ENCODE measurements at places on chromosomes 12 and 14.

DNA sequence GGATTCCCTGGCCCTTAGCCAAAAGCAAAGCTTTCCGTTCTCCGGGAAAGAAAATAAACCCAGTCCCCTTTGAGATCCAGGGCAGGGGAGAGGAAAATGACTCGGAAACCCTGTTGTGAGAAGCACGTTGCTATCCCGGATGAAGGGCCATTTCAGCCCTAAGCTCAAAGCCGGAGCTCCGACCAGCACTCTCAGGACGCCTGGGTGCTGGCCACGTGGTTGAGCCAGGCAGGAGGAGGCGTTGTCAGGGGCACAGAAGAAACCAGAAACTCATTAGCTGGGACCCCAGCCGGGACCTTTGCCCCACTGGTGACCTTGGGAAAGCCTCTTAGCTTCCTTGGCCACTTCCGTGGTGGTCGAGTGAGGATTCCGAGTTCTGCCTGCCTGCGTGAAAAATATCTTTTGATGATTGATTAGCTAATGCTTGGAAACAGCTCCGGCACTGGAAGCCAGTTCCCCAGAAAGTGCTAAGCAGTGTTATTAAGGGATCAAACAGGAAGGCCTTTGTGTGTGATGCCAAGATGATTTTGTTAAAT is 57.6 kb upstream of the FZD10 start:
- peak; percentile 39 for DNase-seq

DNA sequence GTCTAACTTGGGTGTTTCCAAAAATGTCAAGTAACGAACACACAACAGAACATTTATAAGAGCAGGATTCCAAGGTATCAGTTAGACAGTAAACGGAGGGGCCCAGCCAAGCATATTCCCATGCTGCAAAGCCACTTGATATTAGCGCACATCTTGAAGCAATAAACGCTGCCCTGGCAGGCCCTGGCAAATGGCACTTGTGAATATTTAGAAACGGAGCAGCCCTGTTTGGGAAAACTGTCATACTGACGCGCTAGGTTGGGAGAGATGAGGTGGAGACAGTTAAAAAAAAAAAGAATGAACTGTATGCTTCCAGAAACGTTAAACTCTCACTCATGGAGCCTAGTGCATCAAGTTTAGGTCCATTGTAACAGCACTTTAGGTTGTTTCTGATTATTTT is 9.3 kb downstream of the DGLUCY start:
- no peak for DNase-seq

DNA sequence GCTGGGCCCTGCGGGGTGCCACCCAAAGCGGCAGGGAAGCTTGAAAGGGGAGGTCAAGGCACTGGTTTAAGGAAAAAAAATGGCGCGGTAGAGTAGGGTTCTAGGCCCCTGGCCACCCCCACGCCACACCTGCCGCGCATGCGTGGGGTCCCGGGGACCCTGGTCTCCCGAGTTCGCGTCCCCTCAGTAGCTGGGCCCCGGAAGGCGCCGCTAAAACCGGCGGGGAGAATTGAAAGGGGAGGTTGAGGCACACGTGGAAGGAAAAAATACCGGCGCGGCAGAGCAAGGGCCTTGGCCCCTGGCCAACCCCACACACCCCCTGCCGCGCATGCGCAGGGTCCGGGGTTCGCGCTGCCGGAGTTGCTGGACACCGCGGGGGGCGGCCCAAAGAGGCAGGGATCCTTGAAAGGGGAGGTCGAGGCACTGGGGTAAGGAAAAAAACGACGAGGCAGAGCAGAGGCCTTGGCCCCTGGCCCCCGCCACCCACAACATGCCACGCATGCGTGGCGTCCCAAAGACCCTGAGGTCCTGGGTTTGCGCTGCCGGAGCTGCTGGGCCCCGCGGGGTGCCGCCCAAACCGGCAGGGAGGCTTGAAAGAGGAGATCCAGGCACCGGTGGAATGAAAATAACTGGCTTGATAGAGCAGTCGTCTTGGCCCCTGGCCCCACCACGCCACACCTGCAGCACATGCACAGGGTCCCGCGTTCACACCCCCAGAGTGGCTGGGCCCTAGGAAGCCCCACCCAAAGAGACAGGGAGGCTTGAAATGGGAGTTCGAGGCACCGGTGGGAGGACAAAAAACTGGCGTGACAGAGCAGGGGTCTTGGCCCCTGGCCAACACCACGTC is 314.5 kb downstream of the ALG10 start:
- peak; percentile 21 for DNase-seq

- DNase-seq, result peak; percentile 36
These were observed 70.7 kb upstream of the GALNT9 start for GRCh38 chr12:132400011-132400641.

GRCh38 chr12:57001448-57001906 is 4.9 kb downstream of the ZBTB39 start:
- DNase-seq, result peak; percentile 81

- DNase-seq, result no peak
These were observed 1.5 kb upstream of the ZDHHC22 start for GRCh38 chr14:77143071-77143470.

DNA sequence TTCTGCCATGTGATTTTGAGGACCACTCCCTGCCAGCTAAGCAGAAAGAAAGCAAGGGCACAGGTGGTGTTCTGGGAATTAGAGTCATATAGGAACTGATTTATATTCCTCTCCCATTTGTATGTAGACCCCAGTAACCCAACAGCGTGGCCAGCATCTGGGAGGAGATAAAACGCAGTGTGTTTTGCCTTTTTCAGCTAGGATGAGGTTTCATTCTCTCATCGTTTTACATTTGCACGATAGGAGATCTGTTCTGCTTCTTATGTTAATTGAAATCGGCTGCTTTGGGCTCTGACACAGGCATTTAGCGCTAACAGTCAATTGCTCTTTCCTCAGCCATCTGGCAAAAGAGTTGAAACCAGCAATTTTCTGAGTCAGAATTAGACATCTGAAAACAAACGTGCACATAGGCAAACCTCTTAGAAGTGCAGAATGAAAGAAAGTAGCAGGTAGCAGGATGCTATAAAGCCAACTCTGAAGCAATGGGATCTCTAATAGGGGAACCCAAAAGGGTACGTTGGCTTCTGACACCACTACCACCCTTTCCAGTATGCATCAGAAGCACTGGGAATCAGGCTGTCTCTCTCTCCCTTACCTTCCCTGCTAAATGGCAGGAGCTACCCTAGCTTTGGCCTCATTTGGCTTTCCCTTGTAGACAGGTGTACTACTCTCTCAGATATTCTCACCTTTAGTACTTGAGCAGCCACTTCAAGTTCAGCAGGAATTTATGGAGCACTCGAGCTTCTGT is 219.1 kb downstream of the PHLDA1 start:
- DNase-seq, result no peak

All from HEK293T (cell line).